ENCODE measurements at places on chromosomes 6 and 20. TPM values are rescaled to one million over a fixed set of nuclear protein-coding genes. Genes with fewer than 3 reads are reported as not detected.
A peak's percentile ranks its signal among the peaks of the same experiment; 100 is the strongest.

SUMO4 gene
- 0.23 TPM for polyA plus RNA-seq

DNA sequence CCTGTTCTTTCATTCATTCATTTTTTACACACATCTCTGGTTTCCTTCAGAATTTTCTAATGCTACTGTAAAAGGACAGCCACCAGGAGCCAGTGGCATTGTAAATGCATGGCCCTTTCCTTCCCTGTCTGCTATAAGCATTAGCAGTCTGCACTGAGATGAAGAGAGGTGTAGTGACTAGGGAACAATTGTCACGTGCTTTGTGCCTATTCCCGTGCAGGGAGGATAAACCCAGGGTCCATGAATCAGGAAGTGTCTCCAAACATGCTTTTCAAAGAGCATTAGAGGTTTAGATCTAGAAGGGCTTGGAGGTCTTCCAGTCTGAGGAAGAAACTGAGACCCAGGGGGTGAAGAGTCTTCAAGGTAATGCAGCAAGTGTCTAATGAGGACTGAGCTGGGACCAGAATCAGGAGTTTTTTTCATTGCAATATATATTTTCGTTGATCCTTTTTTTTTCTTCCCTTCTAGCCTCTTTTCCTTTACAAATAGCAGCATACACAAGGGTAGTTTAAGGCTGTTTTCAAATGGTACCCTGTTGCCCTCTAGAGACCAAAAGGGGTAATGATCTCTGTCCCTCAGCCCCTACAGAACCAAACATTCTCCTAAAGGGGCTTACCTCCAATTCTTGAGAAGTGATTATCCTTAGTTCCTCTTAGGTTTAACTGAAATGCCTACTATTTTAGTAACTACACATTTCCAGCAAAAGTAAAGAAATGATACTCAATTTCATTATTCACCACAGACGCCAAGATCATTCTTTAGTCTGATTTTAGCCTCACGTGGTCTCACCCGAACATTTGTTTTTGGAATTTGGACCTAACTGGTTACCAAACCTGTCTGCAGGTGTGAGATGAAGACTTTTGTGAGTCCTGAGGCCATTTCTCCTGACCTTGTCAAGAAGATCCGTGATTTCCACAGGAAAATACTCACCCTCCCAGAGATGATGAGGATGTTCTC is 6.6 kb downstream of the TRIM15 start:
- no peak for DNase-seq

GRCh38 chr6:45595010-45595851 is 217.5 kb upstream of the SUPT3H start:
- no peak for DNase-seq

KCNK16 gene
- polyA plus RNA-seq, result not detected

- no peak for DNase-seq
Observed at GRCh38 chr6:13708736-13709135, 2.9 kb downstream of the RANBP9 start.

GRCh38 chr20:5557123-5557522 is 193.1 kb upstream of the SHLD1 start:
- DNase-seq, result no peak

GRCh38 chr6:147693181-147693580 is 184.7 kb downstream of the SAMD5 start:
- DNase-seq, result no peak

- DNase-seq, result no peak
Observed at GRCh38 chr6:168374051-168374502, 54.5 kb upstream of the DACT2 start.

GRCh38 chr6:74942130-74942529 is 263.7 kb downstream of the COL12A1 start:
- DNase-seq, result no peak

RNF182 gene
- 1.9 TPM for polyA plus RNA-seq

GRCh38 chr6:139888681-139889122 is 514.3 kb upstream of the CITED2 start:
- DNase-seq, result no peak

DNA sequence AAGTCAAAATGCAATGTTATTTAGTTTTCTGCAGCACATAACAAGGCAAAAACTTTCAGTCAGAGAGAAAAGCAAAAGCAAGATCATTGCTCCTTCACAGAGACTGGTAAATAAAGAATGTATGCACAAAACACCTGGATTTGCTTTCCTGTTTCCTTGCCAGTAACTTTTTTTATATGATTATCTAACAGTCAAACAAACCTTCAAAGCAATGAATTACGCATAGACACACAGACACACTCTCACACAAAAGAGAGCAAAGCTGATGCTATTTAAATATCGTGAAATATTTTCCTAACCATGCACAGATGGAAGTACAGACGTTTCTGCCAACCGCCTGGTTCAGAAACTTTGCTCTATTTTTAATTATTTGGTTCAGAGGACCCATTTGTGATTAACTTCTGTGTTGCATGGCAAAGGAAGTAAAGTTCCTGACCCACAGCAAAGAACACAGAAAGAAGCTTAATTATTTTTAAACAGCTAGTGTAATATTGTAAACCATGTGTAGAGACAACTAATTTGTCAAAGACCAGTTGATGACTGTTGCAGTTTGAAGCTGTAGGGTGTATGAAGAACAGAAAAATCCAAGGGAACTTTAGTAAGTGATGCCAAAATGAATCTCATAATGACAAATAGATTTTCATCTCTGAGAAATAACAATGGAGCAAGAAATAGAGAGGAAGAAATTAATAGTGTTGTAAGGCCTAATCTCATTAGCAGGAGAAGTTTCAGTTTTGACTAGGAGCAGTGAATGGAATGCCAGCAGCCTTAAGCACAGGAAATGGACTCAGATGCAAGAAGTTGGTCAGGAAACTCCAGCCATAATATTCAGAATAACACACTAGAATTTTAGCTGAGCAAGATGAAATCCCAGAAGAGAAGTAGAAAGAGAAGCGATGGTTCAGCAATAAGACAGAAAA is 24.1 kb downstream of the ATXN1 start:
- DNase-seq, result no peak

HLA-DRA gene
- not detected for polyA plus RNA-seq

GRCh38 chr6:116530436-116530835 is 15.0 kb downstream of the TRAPPC3L start:
- no peak for DNase-seq

GABRR1 gene
- not detected for polyA plus RNA-seq

MDFI gene
- polyA plus RNA-seq, result not detected

DNA sequence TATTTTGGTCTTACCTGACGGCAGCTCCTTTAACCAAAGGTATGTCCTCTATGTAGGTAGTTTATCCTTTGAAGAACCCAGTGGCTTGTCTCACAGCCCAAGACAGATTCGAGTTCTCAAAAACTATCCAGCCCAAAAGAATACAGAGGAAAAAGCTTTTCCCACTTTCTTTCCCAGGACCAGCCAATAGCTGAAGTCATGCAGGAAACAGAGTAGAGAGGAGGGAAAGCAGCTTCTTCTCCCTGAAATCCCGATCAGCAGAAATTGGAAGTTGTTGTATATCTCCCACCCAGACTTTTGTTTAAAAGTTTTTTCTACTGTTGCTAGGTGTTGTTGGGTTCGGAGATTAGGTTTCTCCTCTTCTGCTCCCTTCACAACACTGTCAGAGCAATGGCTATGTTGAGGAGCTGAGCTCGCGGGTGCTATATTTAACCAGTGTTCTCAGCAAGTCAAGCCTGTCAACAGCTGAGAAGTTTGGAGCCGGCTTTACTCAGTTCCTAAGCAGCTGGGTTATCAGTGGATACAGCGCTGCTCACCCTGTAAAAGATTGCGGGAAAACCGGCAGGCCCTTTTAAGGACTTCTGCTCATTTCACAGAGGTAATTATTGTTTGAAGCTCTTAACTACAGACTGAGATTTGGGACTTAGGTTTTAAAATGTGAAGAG is at the start of gene FILIP1:
Gene FILIP1 (minus strand): TSS at position 401 of the 665 bp plus-strand sequence. CDS start 78,828 bp downstream, outside the sequence.
- no peak for DNase-seq

- DNase-seq, result no peak
Observed at GRCh38 chr20:61816606-61817460, 248.8 kb downstream of the TAF4 start.

APCDD1L gene
- polyA plus RNA-seq, result 1.7 TPM

TXLNB gene
- polyA plus RNA-seq, result 0.71 TPM

- DNase-seq, result no peak
Observed at GRCh38 chr20:25013478-25014380, 21.2 kb upstream of the APMAP start.

LAMP5 gene
- 0.06 TPM for polyA plus RNA-seq

GPX6 gene
- not detected for polyA plus RNA-seq

ZKSCAN3 gene
- 2.9 TPM for polyA plus RNA-seq

GRCh38 chr6:34093854-34094430 is 51.9 kb downstream of the GRM4 start:
- DNase-seq, result no peak

PRRT1 gene
- 0.78 TPM for polyA plus RNA-seq

DNA sequence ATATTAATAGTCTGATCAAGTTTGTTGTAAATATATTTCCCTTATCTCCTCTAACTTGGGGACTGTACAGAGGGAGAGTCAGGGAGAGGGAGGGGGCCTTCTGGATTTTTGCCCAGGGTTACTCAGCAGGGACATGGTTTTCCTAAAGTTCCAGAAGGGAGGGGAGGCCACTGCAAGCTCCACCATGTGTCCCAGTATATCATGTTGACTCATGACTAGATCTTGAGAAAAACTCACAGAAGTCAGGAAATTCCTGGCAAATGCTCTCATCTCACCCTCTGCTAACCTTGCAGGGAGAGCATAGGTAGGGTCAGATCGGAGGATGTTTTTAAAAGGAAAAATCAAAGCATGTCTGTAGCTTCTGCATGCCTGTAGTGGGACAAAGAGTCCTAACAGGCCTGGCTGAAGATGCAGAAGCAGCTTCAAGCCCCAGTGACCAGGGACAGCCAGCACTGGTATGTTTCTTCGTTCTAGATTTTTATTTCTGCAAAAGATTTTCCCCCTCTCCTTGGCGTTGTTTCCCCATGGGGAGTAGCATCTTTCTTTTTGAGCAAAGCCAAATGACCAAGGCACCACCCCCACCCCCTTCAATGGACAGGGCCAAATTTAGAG is 272.9 kb upstream of the SUPT3H start:
- DNase-seq, result peak; percentile 80

SAMD3 gene
- polyA plus RNA-seq, result 0.40 TPM

DNA sequence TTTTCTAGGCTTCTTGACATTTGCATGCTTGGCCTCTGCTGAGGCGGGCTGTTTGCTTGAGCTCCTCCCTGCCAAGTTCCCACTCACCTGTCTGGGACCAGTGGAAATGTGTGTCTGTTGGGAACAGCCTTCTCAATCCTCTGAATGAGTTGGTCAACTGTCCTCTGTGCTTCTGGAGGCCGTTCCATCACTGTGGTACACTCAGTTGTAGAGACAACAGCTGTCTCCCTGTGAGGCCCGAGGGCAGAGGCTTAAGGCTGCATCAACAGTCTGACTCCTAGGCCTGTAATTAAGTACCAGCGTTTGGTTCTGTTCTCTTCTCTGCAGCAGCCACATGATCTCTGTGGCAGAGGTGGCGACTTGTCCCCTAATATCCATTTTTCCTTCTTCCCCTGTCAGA is 110.9 kb downstream of the CDC5L start:
- no peak for DNase-seq

DNA sequence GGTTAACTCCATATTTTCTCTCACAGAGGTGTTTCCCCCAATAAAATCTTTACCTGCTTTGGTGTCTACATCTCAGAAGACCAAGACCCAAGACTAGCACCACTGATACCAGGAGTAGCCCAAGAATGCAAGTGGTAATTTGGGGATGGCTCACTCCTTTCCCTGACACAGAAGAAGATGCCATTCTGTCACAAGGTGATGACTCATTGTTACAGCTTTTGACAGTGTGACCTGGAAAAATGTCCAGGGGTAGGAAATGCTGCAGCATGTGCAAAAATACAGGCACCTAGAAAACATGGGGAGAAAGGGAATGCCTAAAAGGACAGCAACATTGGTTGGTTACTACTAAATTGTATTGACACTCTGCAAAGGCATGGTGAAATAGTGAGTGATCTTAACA is 254.0 kb upstream of the GJE1 start:
- no peak for DNase-seq

- DNase-seq, result no peak
Observed at GRCh38 chr6:1224514-1224913, 87.4 kb upstream of the FOXQ1 start.

DNA sequence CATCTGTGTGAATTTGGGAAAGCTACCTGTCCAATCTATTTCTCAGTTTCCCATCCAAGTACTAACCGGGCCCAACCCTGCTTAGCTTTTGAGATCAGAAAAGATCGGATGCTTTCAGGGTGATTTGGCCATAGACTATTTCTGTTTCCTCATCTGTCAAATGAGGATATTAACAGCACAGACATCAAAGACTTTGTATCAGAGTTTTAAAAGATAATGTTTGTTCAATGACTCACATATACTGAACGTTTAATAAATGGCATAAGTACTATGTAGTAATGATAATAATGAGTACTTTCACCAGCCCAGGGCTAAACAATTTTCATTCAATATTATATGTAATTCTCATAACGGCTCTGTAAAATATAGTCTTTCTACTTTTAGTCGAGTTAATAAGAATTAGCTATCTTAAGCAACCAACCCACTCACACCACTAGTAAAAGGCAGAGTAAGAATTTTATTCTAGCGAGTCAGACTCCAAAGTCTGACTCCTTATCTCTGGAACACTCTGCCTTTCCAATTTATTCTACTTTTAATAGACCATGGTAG is 216.5 kb downstream of the ARHGAP18 start:
- no peak for DNase-seq

CGAS gene
- 1.5 TPM for polyA plus RNA-seq

RUNX2 gene
- 2.0 TPM for polyA plus RNA-seq

ZBTB9 gene
- 5.7 TPM for polyA plus RNA-seq

- peak; percentile 44 for DNase-seq
Observed at GRCh38 chr20:37192137-37192854, 12.9 kb upstream of the MROH8 start.

POM121L2 gene
- polyA plus RNA-seq, result not detected

DNA sequence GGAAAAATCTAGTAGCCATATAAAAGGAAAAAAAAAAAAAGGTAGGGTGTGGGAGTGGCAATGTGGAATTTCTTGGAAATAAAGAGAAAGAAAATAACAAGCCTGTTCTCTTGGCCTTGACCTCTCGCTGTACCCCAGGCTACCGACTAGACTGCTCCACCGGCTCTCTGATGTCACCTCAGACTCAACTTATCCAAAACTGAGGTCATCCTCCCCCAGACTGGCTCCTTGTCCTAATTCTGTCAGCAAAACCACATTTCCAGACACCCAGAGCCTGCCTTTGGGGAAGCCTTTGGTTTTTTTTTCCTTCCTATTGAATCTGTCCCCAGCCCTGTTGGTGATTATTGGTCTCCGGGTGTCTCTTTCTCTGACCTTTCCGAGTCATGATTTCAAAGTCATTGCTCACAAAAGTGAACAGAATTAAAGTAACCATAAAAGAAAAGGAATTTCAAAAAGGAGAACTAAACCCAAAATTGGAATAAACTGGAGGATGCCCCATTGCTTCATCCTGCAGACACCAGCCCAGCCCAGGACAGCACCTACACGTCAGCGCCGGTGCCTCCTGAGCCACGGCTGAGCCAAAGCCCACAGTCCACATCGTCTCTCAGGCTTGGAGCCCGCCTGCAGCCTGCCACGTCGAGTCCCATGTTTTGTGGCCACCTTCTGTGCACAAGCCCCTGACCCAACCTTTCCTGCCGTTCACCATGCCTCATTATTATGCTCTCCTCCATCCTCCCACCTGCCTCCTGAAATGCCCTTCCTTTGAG is 170.7 kb downstream of the MYLK4 start:
- DNase-seq, result no peak

IL17A gene
- polyA plus RNA-seq, result not detected

Data from BJ (cell line).